ENCODE measurements at places on chromosomes 7 and 10.

DNA sequence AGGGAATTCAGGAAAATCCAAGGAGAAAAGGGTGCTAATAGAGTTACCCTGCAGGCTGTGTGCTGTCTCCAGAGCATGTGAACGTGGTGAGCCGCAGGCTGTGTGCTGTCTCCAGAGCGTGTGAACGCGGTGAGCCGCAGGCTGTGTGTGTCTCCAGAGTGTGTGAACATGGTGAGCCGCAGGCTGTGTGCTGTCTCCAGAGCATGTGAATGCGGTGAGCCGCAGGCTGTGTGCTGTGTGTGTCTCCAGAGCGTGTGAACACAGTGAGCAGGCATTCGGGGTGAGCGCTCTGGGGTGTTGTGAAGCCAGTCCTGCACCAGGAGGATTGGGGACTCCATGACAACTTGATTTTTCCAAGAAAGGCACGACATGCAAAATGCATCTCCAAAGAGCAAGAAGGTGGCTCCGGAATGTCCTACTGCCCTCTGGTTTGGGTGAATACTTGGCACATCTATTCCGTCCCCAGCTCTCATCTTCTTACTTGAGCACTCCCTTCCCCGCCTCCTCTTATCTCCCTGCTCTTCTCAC lies 407.9 kb upstream of the SHH start:
- no peak for DNase-seq

- peak; percentile 71 for DNase-seq
These were observed 23.9 kb upstream of the LEP start for GRCh38 chr7:128217030-128217805.

GRCh38 chr10:52688899-52689298 lies 83.7 kb downstream of the MBL2 start:
- no peak for DNase-seq

- no peak for DNase-seq
These were observed 163.3 kb downstream of the RPS24 start for GRCh38 chr10:78196964-78197363.

DNA sequence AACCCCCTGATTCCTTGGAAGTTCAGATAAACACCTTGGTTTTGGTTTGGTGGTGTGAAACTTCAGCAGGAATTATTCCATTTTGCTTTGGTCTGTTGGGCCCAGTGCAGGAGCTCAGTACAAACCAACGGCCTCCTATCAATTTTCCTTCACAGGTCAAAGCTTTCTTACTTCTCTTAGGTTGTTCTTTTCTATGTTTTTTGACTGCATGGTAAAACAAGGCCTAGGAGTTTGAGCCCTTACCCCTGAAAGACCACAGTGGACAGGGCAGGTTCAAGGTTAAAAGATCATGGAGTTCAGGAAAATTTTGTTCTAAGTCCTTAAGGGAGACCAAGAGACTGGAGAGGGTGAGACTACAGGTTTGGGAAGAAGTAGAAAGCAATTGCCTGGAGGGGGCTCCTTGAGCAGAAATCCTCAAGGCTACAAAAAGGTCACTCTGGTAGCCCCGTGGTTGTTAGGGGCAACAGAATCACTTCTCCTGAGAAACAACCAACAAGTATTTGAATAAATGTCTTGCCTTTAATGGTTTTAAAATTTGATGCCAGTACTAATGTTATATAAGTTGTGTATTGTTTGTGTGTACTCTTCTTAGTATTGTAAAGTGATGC lies 40.9 kb upstream of the FHIP2A start:
- DNase-seq = no peak

- DNase-seq = peak; percentile 58
These were observed 49.2 kb downstream of the SVIL start for GRCh38 chr10:29585488-29585976.

- no peak for DNase-seq
These were observed 51.5 kb downstream of the CHST15 start for GRCh38 chr10:124041675-124042445.

Measured in fibroblast of skin of back (primary cell).